Fibroblast of upper back skin (primary cell): ENCODE measurements at places on chromosomes 1 and 21.

DNA sequence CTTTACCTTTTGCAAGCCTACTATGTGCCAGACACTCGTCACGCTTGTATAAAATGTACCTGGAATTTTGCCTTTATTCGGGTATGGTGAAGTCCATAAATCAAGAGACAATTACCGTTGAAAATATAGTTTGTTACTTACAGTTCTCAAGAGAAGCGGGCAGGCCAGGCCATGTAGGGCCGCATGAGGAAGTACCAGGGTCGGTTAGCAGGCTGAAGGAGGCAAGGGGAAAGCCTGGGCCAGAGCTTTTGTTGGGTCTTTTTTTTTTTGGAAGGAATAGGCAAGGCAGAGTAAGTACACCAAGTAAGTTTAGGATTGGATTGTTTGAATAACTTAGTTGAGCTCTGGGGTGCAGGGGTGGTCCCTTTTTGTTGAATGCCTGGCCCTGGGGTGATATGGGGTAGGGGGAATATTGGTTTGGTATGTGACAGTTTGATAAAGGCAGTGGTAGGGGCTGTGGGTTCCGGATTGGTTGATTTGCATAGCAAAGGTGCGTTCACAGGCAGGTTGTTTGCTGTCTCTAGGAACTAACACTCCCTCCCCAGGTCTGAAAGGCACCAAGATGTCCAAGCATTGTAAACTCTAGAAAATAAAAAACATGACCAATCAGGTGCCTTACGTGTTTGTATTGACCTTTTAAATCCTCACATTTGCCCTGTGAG, 80.7 kb downstream of the KAZN start:
- no peak for DNase-seq

GRCh38 chr21:43578677-43579303, 80.5 kb downstream of the HSF2BP start:
- peak; percentile 83 for DNase-seq

GRCh38 chr1:113983391-113983790, 4.1 kb downstream of the OLFML3 start:
- DNase-seq: no peak

DNA sequence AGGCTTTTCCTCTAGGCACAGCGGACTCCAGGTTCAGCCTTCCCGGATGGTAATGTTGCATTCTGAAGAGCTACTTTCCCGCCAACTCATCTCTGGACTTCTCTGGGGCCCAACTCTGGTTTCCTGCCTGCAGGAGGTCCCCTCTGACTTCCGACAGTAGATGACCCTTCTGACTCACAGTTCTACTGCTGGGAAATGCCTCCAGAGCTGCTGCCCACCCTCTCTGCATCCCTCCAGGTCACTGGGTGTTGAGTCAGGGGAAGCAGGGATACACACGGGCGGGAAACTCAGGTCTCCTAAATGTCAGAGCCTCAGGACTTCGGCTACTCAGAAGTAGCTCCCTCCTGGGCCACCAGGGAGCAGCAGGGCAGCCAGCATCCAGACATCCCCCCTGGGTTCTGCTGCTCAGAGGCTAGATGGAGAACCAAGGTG, 2.1 kb upstream of the KIF21B start:
- DNase-seq: peak; percentile 68

DNA sequence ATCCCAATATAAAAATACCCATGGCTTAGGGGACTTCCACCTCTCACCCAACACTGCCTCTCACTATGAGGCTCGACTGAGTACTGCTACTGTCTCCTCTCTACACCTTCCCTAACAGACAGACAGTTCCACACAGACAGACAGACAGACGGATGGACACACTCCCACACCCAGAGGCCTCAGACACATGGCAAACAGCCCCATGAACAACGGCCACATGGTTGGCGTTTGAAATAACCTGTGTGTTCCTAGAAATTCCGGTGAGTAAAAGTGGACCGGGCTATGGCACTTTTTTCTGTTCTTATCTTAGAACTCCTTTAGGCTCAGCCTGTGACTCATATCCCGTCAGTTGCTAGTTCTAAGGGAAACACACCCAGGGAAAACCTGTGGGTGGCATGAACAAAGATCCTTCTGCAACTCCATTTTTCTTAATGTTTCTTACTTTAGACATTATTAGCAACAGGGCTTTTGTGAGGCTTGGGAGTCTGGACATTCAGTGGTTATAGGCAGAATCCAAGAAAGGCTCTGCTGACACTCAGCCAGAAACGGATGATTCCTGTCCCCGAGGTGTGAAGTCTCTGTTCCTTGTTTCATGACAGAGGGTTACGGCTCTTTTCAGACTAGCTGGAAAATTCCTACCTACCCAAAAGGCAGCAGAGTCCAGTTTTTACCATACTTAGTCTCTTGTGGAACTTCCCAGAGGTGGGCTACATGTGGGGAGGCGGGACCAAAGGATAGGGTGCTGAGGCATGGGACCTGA, 90.5 kb upstream of the TLR5 start:
- DNase-seq: peak; percentile 76

- no peak for DNase-seq
These were observed 646.0 kb upstream of the CXADR start for GRCh38 chr21:16866851-16867250.

DNA sequence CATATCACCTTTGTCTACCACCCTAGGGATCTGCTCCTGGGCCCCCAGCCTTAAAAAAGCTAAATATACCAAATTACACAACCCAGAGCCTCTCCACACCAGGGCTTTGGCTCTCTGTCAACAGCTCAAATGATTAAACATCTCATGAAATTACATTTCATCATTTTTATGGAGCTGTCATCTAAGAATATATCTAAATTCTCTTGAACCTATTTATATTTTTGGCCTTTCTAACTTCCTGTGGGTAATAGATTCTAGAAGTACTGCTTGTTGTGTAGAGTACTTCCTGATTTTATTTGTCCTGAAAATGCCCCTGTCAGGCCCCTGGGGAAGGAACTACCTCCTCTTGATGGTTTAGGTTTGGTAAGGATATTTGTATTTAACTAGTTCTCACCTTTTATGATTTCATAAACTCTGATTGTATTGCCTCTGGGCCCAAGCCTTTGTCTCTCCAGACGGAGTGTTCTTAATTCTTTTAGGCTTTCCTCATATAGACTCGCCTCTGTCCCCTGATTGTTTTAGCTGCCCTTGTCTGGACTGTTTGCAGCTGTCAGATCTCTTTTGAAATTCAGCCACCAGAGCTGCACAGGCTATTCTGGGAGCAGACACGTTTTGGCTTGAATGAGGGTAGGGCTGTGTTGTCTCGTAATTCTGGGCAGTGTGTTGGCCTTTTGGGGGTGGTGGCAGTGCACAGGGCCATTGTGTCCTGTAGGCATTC, 16.6 kb downstream of the MYOG start:
- peak; percentile 22 for DNase-seq

- DNase-seq: no peak
These were observed 52.7 kb upstream of the GCLM start for GRCh38 chr1:93961906-93962305.

DNA sequence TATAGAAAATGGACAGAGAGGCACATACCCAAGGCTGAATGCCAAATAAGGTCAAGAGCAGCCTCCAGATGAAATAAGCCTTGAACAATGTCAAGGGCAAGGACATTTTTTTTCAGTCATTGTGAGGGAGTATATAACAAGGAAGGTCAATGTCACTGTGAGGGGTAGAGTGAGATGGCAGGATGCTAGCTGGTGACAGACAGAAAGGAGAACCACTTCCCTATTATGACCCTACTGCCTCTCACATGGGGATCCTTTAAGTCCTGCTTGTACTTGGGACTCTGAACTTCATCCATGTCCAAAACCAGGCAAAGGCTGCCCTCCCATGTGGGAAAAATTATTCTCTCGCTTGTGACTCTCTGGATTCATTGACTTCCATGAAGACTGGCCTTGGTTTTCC, 119.5 kb upstream of the COA6 start:
- no peak for DNase-seq

DNA sequence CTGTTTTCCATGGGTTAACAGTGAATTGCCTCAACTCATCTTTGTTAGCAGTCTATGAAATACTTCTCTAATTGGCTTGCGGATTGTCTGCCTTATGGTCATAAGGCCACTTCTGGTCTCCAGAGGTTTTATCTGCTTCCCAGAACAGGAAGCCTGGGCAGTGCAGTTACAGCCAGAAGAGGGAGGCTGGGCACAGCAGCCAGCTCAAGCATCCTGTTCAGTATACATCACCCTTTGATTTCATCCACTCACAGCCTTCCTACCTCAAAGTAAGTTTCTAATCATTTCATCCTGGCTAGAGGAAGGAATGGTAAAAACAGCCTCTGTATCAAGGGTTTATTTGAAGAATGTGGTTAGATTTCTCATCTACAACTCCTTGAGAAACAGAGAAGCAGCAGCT, 311.5 kb upstream of the DEPDC1 start:
- no peak for DNase-seq

DNA sequence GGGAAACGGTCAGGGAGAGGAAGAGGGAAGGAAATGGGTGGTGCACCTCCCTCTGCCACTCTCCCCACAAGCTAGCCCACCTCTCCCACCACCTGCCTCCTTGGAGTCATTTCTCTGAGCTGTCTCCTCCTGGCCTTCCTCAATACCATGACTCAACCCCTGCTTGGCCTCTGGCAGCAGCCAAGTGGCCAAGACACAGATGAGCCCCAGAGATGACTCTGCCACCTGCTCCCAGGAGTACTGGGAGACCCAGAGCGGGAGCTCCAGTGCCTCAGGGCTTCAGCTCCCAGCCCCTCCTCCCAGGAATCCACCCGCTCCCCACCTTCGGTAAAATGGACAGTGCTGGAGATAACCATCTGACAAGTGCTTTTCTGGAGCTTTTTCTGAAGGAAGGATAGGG, 2.6 kb downstream of the S100A16 start:
- no peak for DNase-seq

DNA sequence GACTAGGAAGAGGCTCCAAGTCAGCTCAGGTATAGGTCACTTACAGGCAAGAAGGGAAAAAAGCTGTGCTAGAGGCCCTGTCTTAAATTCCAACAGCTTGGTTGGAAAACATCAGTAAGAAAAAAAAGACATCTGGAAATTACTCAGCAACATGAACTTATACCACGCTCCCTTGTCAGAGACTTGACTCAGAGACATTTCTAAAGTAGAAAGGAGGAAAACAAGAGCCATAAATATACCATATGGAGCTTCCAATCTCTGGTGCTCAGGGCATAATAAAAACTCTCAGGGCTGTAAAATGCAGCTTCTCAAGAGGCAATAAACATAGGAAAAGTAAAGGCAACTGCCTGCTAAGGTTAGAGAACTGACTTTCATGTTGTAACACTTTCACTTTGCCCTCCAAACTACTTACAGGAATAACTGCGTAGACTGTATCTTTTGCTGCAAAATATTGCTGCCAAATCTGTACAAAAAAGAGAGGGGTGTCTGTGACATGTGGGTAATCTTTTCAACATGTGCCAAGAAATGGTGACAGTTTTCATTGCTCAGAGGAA, 14.7 kb downstream of the ATPAF1 start:
- peak; percentile 17 for DNase-seq

DNA sequence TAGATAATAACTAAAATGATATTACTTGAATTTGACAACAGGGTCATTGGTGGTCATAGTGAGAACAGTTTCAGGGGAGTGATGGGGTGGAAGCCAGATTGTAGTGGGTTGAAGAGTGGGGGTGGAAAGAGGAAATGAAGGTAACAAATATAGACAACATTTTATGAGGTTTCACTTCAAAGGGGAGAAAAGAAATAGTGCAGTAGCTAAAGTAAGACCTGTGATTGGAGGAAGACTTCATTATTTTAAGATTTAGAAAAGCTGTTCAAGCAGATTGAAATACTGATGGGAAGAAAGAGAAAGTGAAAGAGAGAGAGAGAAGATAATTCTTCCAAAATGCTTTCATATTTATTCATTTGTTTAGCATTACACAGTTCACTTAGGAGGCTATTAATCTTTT, 52.0 kb upstream of the KCNA3 start:
- no peak for DNase-seq
